ENCODE measurements at places on chromosomes 7 and 10.

DNA sequence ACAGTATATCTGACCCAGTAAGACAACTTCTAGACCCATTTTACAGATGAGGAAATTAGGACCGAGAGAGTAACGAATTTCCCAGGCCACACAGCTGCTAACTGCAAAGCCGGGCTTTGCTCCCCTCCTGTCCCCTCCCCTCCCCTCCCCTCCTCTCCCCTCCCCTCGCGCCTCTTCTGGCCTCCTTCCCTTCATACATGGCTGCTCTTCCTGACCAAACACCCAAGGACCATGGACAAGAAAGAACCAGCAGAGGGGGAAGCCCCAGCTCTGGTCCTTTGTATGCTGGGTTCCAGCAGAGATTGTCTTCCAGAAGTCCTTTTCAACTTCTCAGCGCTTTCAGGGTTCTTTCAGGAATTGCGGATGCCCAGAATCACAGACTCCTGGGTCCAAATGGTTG, 3.6 kb upstream of the TMEM72 start:
- no peak for DNase-seq

DNA sequence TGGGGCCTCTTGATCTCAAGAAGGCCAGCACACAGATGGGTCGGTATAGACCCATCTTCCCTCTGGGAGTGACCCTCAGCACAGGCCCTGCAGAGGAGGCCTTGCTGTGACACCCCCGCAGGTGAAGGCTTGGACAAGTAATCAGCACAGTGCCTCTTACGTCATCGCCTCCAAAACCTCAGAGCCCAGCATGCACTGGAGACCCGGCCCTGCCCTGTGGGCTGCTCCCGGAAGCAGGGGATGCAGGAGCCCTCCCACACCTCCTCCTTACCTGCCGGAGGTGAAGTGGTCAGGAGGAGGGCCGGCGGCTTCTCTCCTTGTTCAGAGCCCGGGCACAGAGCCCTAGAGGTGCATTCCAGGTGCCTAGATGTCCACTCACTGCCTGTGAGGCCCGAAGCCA, 121.4 kb downstream of the PAXIP1 start:
- DNase-seq, result no peak

GRCh38 chr10:65701168-65701776, 1224.6 kb upstream of the LRRTM3 start:
- no peak for DNase-seq

GRCh38 chr7:142181211-142181610, 69.7 kb downstream of the MGAM2 start:
- DNase-seq, result no peak

DNA sequence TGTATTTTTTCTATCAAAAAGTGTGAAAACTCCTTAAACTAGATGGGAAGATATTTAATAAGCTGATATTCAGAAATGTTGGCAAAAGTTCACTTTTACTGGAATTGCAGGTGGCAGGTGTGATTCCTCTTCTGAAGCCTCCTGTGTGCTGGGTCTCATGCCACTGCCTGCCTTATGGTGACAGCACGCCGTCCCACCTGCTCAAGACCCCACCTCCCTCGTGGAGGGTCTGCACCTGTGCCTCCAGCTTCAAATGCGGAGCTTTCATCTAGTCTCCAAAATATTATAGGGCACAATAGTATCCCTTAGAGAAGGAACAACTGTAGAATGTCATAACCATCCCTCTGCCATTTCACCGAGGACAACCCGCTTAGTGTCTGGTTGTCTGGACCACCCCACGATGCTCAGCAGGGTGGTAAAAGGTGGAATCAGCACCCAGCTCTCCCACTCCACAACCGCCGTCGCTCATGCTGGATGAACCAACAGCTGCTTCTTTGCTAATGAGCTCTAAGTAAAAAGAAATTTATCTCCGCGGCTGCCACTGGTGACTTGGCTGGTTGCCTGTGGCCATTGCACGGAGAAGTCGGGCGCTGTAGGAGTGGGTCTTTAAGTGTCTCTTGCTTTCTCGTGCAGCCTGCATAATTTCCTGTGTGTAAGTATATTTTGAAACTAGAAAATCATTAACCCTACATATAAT, 119.3 kb upstream of the TCERG1L start:
- DNase-seq, result no peak

DNA sequence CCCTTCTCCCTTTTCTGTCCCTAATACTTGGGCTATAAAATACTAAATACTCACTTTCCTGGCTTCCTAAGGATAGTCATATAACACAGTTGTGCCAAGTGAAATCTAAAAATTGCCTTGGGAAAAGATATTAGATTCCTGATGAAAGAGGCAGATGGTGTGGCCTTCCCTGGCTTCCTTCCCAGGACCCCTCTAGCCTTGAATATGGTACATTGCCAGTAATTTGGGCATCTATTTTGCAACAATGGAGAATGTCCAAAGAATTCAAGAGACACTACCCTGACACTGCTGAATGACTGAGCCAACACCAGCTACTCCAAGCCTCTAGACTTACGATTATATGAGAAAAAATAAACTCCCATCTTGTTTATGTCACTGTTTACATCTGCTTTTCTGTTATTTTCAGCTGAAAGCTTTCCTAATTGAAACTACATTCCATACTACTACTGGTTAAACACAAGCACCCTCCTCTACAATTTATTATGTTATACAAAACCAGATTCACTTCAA, 17.9 kb downstream of the COPG2 start:
- DNase-seq, result no peak

DNA sequence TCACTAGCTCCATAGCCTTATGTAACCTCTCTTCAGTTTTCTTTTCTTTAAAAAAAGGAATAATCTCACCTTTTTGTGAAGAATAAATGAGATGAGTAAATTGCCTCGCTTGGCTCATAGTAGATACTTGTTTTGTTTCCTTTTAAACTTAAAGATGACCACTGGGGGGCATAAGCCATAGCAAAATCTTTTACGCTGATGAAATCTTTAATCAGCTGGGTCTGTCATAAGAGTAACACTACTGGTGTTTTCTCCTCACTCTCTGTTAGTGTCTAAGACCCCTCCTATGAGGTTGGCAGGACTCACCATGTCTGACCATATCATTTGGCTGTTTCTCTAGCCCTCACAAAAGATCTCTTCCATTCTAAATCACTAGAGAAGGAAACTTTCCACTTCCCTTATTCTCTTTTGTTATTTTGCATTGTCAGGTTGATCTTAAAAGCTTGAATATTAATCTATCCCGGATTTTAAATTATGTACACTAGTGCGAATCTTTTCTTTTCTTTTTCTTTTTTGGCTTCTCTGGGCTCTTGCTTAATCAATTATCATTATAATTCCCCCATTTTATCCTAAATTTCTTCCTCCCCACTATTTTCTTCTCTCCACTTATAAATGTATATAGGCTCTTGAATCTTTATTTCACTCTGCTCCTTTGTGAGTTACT, 12.5 kb downstream of the STAG3 start:
- no peak for DNase-seq

Measured in SK-N-DZ (cell line).